Keratinocyte (primary cell): ENCODE measurements at places on chromosomes 11 and 22.

DNA sequence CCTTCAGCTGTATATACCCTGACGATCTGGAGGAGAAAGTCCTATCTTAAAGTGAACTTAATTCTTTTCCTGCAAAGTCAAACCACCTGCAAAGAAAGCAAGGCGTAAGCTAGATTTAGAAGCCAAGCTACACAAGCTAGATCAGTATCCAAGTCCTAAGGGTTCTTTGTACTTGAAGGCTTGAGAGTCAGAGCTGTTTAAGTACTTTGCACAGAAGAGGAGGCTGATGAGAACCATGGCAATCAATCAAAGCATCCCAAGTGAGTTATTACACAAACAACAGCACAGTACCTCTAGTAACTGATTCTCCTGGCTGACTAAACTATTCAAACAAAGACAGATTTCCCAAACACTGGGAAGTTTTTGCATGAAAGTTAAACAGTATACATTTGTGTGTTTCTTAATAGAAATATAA lies 1.9 kb downstream of the CDON start:
- no peak for DNase-seq

- no peak for DNase-seq
Measured at GRCh38 chr11:134819041-134819440, 407.0 kb upstream of the B3GAT1 start.

DNA sequence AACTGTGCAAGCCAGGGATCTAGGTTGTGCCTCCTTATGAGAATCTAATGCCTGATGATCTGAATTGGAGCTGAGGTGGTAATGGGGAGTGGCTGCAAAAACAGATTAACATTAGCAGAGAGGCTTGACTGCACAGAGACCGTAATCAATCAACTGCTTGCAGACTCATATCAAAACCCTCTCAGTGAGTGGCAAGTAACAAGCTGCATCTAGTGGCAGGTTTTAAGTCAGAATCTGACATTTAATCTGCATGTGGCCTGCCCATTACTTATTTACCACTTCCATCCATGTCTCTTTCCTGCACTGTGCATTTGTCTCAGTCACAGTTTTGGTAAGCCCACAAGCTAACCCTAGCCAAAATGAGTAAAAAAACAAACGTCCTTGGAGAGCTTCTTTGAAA lies 11.2 kb downstream of the C11orf58 start:
- no peak for DNase-seq

DNA sequence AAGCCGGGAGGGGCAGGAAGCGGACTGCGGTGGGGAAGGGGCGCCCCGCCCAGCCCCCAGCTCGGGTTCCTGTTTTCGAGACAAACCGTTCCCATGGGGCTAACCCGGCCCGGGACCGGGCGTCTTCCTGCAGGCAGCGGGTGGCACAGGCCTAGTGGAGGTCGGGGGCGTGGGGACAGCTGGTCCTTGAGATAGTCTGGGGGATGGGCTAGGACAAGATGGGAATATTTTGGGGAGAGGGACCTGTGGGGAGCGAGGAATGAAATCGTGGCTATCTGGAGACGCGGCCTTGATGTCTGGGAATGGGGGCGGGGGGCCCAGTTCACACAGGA lies 1.2 kb upstream of the RASGRP2 start:
- DNase-seq = no peak

GRCh38 chr22:45971408-45972028 lies 5.4 kb downstream of the WNT7B start:
- DNase-seq = no peak

- no peak for DNase-seq
Measured at GRCh38 chr11:18108254-18108653, 2.4 kb upstream of the SAAL1 start.

DNA sequence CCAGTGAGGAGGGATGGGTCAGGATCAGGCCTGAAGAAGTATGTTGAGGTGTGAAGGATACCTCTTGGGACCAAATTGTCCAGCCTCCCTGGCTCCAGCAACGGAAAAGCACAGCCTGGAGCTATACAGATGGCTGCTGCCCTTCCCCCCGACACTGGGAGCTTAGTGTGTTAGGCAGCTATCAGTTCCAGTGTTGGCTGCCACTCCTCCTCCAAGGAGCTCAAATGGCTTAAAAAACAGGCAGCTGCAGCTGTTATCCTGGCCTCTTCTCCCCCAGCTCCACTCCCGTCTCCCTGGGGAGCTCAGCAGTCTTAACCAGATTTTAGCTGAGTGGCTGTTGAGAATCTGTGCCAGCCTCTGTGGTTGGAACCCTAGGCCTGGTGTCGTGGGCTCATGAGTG lies 225.0 kb downstream of the JRKL start:
- no peak for DNase-seq

DNA sequence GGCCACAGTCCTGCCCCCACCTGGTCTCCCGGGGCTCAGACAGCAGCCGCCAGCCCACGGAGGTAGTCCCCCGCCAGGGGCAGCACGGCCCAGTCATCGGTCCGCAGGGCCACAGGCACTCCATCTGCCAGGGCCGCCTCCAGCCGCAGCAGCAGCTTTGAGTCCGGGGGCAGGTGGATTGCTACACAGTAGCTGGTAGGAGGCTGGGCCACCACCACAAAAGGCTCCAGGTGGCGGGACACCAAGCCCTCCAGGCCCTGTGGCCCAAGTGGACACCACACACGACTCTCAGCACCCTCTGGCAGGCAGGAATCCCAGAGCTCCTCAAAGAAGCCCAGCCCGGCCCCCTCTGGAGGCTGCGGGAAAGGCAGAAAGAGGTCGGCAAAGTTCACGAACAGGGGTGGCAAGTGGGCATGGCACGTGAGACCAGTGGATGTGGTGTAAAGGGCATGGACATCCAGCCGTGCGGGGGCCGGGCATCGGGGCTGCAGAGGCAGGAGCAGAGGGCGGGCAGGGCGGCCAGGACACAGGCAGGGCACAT lies 2.9 kb downstream of the AP5B1 start:
- DNase-seq = no peak

- no peak for DNase-seq
Measured at GRCh38 chr11:2930704-2931419, 1.6 kb upstream of the PHLDA2 start.

GRCh38 chr22:17117400-17117799 lies 3.8 kb downstream of the TMEM121B start:
- no peak for DNase-seq

GRCh38 chr11:118529584-118530175 lies 1.3 kb upstream of the TMEM25 start:
- DNase-seq = no peak

- no peak for DNase-seq
Measured at GRCh38 chr11:64366751-64367150, 7.8 kb downstream of the RPS6KA4 start.
